ENCODE measurements at places on chromosomes 5 and 9.
A peak's percentile ranks its signal among the peaks of the same experiment; 100 is the strongest.

- DNase-seq = peak; percentile 53
- H3K27ac ChIP-seq = no peak overlapping the region
- H3K4me3 ChIP-seq = no peak overlapping the region
- no peaks in the 10 kb centered on the region for H3K36me3 ChIP-seq
Observed at GRCh38 chr5:53712327-53712726, 151.9 kb downstream of the NDUFS4 start.

- no peaks in the 10 kb centered on the region for H3K27me3 ChIP-seq
- no peak overlapping the region for H3K27ac ChIP-seq
- H3K4me1 ChIP-seq = no peaks in the 10 kb centered on the region
- H3K36me3 ChIP-seq = no peaks in the 10 kb centered on the region
Observed at GRCh38 chr5:108141676-108142075, 240.2 kb downstream of the FBXL17 start.

DNA sequence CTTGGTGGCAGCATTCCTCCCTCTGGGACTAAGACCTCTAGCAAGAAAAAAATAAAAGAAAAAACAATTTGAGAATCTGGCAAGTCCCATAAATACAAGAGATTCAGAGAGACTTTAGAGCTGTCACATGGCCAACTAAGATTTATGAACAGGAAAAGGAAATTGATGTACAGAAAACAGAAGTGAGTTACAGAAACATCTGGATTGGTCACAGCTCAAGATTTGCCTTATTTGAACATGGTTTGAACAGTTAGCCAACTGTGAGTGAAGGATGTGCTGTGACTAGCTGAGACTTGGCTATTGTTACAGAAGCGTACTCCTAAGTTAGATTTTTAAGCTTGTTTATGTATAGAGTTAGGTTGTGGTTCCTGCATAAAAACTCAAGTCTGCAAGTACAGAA is 340.2 kb downstream of the SLCO4C1 start:
- H3K4me1 ChIP-seq = no peaks in the 10 kb centered on the region
- H3K4me3 ChIP-seq = no peak overlapping the region
- H3K36me3 ChIP-seq = no peaks in the 10 kb centered on the region
- H3K27ac ChIP-seq = no peak overlapping the region

- no peak for DNase-seq
- H3K4me1 ChIP-seq = peaks cover 99% of the 10 kb centered on the region
- peak overlapping the region; percentile 86 for H3K27ac ChIP-seq
- no peaks in the 10 kb centered on the region for H3K27me3 ChIP-seq
Observed at GRCh38 chr5:14187157-14187556, 44.0 kb downstream of the TRIO start.

GRCh38 chr5:57435701-57436134 is 46.9 kb downstream of the ACTBL2 start:
- no peaks in the 10 kb centered on the region for H3K36me3 ChIP-seq
- no peak for DNase-seq
- H3K4me1 ChIP-seq = no peaks in the 10 kb centered on the region
- no peaks in the 10 kb centered on the region for H3K27me3 ChIP-seq
- no peak overlapping the region for H3K27ac ChIP-seq

Data from sigmoid colon (tissue), 7 donors.